ENCODE measurements at places on chromosomes 3 and 15.

- no peak for DNase-seq
Observed at GRCh38 chr3:139264375-139264774, 79.4 kb upstream of the MRPS22 start.

DNA sequence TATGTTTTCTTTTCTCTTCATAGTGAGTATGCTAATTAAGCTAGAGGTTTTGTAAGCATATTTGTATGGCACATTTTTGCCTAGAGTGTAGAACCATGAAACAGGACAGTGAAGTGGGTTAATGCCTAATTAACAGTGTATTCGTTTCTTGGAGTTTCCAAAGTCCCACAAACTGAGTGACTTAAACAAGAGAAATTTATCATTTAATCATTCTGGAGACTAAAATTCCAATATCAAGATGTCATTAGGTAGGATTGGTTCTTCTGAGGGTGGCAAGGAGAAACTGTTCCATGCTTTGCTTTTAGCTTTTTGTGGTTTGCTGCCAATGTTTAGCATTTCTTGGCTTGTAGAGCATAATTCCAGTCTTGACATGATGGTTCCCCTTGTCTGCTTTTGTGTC, 734.2 kb downstream of the NAALADL2 start:
- DNase-seq: no peak

DNA sequence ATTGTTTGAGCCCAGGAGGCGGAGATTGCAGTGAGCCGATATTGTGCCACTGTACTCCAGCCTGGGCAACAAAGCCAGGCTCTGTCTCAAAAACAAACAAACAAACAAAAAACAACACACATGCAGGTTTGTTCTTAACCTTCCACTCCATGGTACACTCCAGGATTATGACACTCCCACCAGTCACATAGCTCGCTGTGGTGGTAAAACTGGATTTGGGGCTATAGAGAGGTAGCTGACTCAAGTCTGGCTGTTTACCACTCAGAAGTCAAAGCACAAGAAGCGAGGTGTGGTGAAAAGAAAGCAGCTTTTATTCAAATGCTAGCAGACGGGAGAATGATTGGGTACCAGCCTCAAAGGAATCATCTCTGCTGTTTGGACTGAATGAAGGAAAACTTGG, 49.0 kb upstream of the SIAH2 start:
- no peak for DNase-seq

- DNase-seq: no peak
Observed at GRCh38 chr15:69719527-69720240, 267.1 kb downstream of the RPLP1 start.
